NCI-H187 treated with DMSO at 0.1 percent for 48 hours (cell line): ENCODE measurements at places on chromosomes 1 and 21.

DNA sequence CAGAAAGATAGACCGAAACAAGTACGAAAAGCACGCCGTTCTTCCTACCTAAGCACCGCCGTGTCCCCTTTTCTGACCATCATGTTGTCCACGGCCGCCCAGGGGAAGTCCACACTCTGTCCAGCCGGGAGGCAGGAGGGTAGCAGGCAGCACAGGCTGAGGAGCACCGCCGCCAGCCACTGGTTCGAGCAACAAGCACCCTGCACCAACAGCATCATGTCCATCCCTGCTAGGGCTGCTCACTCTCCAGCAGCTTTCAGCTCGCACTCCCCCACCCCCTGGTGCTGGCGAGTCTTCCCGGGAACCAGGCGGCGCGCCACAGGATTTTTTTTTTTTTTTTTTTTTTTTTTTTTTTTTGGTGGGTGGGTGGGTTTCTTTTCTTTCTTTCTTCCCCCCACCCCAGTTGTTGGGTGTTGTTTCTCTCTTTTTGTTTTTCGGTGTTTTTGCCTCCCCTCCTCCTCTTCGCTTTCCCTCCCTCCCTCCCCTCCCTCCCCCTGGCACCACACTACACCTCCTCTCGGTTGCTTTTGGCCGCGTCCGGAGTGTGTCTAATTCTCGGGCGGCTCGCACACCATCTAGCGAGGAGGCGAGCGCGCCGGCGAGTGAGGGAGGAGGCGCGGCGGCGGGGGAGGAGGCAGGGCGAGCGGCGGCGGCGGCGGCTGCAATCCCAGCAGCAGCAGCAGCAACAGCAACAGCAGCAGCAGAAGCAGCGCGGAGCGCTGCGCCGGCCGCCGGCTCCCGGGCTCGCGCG is at the start of gene NEGR1:
NEGR1 (minus strand) TSS at position 269 of the 751 bp plus-strand sequence.
- peak; percentile 8 for DNase-seq

DNA sequence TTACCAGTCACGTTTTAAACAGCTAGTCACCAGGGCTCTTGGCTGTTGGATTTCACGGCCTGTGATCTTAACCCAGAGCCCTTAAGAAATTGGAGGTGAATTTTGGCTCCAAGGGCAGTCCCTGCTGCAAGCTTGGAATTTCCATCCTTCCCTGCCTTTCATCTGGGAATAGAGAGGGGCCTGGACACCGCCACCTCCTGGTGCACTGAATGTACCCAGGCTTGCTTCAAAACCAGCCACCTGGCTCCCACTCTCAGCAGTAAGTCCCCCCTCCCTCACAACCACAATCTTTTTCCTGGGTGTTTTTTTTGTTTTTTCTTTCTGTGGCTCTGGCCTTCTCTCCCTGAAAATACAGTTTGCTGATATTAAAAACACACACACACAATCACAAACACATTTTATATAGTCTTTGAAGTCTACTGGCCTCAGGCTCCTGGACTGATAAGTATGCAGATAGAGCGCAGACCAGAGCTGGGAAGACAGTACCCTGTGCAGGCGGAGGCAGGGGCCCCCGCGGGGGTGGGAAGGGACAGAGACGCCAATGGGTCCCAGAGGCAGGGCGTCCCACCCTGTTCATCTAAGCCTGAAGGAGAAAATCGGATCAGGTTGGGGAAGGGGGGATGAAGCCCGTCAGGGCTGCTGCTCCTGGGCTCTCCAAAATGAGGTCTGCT is 65.8 kb upstream of the IGSF21 start:
- no peak for DNase-seq

DNA sequence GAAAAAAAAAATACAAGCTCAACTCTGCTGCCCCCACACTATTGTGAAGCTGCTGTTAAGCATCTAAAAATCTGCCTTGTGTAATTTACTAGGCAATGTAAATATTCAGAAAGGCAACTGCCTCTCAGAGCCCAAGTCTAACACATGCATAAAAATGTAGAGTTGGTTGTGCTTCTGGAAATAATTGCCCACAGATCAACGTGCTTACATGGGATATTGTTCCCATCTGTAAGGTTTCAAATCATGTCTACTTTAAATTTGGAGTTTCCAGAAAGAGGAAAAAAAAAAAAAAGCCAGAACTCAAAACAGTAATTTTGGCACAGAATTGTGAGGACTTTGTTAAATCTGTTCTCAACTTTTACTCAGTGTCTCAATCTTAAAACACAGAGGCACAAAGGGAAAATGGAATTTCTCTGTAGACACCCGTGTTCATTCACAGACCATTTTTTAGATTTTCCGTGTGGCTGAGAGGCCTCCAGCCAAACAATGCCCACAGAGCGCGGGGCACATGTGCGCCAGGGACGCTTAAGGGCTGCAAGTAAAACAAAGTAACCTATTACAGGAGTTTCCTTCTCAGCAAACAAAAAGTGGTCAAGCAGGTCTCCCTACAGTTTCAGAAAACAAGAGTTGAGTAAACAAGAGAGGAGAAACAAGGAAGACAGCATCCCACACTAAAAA is 115.5 kb downstream of the RERE start:
- no peak for DNase-seq

- no peak for DNase-seq
Observed at GRCh38 chr1:182325339-182325738, 66.3 kb downstream of the GLUL start.

DNA sequence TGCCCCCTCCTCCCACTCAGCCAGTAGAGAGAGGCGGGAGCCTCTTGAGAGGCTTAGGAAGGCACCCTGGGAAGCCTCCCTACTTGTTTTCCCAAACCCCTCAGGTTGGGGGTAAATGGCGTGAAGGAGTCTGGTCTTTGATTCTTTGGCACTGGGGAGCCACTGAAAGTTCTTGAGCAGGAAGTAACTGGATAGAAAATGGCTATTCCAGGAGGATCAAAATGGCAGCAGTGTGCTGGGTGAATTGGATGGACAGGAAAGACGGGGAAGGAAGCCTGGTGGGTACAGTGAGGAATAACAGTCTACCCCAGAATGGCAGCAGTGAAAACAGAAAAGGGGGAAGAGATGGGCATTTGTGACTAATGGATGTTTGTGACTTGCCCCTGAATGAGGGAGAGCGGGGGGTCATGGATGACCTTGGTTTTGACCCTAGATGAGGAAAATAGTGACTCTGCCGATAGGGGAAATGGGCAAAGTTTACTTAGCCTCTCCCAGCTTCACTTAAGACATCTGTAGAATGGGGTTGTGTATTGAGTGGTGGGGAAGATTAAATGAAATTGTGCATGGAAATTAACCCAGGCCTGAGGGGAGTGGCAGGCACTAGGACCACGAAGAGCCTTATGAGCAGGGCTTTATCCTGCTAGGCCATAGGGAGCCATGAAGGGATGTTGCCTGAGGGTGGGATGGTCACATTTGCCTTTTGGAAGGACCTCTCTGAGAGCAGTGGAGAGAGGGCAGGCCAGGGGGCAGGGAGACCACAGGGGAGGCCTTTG is 32.7 kb downstream of the TMEM51 start:
- no peak for DNase-seq

- DNase-seq, result no peak
Observed at GRCh38 chr1:241998412-241998921, 431 bp downstream of the MAP1LC3C start.

DNA sequence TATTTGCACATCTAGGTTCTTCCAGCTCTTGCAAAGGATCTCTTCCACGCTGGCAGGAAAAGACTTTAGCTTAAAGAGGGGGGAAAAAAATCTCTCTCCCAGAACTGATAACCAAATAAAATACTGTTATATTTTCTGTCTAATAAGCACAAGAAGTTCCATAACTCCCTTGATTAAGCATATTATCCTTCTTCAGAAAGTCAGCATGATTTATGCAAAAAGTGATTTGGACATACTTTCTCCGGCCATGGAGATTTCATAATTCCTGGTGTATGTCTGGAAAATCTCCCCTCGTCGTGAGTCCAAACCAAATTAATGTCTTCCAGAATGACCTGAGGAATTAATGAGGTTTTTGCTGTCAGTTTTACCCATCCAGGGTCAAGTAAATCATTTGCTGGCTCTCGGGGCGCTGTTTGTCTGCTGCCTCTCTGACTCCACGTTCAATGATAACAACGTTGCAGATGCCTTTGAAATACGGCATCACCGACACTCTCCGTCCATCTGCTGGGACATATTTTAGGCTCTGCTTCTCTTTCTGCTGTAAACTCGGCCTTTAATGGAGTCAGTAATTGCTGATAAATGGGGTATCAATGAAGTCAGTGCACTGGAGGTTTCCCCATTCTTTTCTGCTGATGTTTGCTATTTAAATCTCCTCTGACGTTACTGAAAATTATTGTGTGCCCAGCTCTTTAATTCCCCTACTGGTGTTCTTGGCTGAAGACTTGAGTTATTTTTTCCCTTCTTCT is 112.9 kb downstream of the HLX start:
- no peak for DNase-seq

- DNase-seq, result no peak
Observed at GRCh38 chr1:221760911-221761310, 19.0 kb upstream of the DUSP10 start.

GRCh38 chr21:39232861-39233291 is 49.6 kb upstream of the PSMG1 start:
- DNase-seq, result no peak

GRCh38 chr1:19038096-19038495 is 81.6 kb upstream of the IFFO2 start:
- DNase-seq, result no peak

- DNase-seq, result no peak
Observed at GRCh38 chr1:87588495-87588894, 259.8 kb downstream of the LMO4 start.

- DNase-seq, result no peak
Observed at GRCh38 chr1:95542936-95543335, 308.9 kb downstream of the RWDD3 start.

DNA sequence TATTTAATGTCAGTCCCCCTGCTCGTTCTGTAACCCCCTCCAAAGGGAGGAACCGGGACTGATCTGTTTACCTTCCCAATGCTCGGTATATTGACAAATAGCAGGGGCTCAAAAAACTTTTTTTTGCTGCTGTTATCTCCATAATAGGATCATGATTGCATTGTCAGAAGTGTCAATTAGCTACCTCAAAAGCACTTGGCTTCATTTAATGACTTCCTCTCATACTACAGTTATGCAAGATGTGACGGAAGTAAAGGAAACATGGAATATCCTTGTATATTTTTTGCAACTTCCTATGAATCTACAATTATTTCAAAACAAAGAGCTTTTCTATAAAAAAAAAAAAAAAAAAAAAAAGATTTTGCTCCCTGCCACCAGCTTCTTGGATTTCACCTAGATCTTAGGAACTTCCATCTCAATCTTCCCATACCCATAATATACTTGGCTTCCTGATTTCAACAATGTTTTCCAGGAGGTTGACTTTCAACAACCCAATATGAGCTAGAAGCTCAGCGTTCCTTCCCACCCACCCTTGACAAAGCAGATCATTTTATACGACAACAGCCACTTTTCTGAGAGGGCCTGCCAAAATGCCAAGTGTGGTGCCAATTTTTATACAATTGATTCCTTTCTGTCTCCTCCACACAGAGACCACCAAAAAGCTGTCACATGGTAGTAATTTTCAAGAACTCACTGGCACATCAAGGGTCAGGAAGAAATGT is 71.7 kb downstream of the SETD4 start:
- no peak for DNase-seq

DNA sequence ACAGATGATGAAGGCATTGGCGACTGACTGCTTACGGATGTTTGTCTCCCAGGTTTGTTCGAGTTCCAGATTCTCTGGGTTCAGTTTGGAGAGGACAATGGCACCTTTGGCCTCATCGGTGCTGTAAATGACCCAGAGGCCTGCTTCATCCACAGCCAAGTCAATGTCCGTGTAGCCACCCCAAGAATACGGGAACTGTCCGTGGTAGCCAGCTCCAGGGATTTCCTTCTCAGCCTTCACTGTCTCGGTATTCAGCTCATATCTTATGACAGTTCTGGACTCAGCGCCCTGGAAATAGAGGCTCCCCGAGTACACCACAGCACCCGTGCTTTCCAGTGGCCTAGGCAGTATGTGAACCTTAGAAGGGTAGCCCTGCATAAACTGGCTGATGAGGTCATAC is 14.1 kb downstream of the MYOCOS start:
- no peak for DNase-seq

- no peak for DNase-seq
Observed at GRCh38 chr1:3750741-3751140, 1.5 kb upstream of the CCDC27 start.

- no peak for DNase-seq
Observed at GRCh38 chr1:202807926-202808757, at the start of gene KDM5B. KDM5B (minus strand) TSS chr1:202808421; CDS start chr1:202808305, 116 bp downstream.

DNA sequence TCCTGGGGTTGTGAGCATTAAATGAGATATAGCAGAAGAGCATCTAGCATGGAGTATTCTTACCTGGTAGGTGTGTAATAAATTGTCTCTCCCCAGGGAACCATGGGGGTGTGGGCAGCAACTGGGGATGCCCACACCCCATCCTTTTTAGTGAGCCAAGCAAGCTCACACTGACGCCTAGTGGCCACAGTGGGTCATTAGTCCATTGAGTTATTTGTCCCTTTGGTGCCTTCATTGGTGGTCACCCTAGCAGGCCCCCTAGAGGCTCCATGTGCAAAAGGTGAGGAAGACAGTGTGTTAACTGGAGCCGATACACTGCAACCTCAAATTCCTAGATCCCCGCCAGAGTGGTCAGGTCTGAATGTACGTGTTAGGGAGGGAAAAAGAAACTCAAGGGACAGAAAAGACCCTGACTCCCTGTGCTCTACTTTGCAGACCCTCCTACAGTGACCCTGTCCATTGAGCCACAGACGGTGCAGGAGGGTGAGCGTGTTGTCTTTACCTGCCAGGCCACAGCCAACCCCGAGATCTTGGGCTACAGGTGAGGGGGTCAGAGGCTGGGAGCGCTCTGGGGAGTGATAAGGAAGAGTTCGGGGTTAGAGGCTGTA is 93.3 kb upstream of the CD1D start:
- DNase-seq, result no peak

GRCh38 chr1:200154069-200154767 is 126.7 kb downstream of the NR5A2 start:
- no peak for DNase-seq

DNA sequence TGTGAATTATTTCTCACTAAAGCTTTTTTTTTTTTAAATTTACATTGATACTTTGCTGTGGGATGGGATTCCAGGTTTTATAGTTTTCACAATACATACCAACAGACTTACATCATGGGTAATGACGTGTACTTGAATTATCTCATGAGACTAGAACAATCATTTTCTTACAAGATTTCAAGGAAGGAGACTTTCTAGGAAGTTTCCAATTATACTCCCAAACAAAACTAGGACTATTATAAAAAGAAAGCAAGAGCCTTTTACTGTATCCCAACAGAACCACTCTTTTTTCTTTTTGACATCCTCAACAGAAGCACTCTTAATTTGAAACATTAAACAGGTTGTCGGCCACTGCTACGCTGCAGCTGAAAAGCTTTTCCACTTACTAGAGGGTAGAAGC is 48.7 kb downstream of the TESK2 start:
- no peak for DNase-seq

GRCh38 chr1:105210747-105211146 is 1461.0 kb downstream of the AMY1C start:
- DNase-seq, result no peak

DNA sequence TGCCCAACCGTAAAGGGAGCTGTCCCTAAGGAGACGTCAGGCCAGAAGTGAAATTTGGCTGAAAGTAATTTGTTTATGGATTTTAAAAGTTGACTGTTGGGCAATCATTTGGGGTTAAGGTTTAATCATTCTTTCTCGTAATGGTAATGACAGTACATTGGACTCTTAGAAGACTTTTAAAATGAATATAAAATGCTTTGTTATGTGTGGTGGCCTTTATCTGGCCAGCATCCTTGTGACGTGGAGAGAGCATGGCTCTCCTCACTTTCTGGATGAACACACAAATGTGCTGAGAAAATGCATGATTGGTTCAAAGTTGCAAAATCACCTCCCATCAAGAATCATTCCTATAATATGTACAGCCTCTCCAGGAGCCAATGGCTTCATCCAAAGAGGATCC is 160.2 kb downstream of the DHRS3 start:
- no peak for DNase-seq

GRCh38 chr1:54052431-54052933 is 522 bp downstream of the TMEM59 start:
- peak; percentile 10 for DNase-seq
